ENCODE measurements at places on chromosomes 7 and 10.
A peak's percentile ranks its signal among the peaks of the same experiment; 100 is the strongest.

- DNase-seq: no peak
Measured at GRCh38 chr7:50496569-50496968, 46.4 kb upstream of the FIGNL1 start.

GRCh38 chr7:23369695-23370404 lies 70.7 kb downstream of the MALSU1 start:
- DNase-seq: no peak

- DNase-seq: no peak
Measured at GRCh38 chr7:149719050-149719899, 54.1 kb downstream of the ZNF467 start.

DNA sequence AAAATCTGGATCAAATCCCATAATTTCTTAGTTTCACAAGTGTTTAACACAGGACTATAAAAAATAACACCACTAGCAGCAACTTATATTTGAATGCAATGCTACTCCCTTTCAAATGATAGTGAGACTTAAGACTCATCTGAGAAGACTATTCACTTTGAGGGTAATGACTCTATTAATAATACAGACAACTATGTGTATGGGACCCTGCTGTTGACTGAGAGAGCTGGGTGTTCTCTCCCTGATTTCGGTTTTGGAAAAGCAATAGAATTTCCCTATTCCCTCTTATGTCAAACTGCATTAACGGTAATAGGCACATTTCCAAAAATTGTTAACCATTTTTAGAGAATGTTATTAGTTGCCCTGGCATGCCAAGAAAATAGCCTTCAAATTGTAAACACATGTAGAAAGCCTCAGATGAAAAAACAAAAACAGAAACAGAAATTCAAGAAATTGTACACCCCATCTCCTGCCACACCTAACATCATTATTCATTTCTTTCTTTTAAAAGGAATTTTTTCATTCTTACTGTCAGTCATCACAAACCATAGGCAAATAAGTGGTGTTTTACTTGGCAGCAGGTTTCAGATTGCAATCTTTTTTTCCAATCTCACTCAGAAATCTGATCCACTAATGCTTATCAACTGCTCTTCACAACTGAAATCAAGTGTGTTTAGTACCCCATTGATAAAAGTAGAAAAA lies 153.7 kb downstream of the TFPI2 start:
- no peak for DNase-seq

GRCh38 chr10:130169136-130169859 lies 33.1 kb downstream of the GLRX3 start:
- DNase-seq: no peak

- DNase-seq: no peak
Measured at GRCh38 chr10:11616021-11616420, 4.6 kb upstream of the USP6NL start.

DNA sequence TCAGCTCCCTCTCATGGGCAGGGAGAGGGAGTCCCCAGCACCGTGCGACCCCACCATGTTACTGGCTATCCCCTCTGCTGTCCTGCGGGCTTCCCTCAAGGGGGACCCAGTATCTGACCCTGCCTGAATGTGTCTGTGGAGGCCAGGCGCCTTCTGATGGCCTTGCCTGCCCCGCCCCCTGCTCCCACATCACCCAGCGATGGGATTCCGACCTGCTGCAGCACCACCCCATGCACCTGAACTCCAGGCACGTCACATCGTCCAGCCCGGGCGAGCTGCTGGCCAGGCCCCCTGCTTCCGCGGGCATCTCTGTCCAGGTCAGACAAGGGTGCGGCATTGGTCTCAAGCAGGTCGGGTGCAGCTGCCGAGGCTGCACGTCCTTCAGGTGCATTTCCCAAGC lies 19.0 kb downstream of the LRRC27 start:
- DNase-seq: no peak

GRCh38 chr10:98033515-98033914 lies 3.1 kb upstream of the CRTAC1 start:
- DNase-seq: no peak

DNA sequence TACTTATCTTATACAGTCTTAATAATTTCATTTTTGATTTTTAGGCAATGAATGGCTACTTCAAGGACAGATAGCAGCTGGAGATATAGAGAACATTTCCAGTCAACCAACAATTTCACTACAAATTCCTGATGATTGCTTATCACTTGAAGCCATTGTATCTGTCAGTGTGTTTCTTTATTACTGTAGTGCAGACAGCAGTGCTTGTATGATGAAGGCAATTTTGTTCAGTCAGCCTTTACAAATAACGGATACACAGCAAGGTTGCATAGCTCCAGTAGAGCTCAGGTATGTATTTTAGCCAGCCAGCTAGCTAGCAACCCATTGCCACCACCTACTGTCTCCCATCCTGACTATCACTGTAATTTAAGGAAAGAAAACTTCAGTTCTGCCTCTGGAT lies 53.8 kb downstream of the NHLRC2 start:
- DNase-seq: no peak

DNA sequence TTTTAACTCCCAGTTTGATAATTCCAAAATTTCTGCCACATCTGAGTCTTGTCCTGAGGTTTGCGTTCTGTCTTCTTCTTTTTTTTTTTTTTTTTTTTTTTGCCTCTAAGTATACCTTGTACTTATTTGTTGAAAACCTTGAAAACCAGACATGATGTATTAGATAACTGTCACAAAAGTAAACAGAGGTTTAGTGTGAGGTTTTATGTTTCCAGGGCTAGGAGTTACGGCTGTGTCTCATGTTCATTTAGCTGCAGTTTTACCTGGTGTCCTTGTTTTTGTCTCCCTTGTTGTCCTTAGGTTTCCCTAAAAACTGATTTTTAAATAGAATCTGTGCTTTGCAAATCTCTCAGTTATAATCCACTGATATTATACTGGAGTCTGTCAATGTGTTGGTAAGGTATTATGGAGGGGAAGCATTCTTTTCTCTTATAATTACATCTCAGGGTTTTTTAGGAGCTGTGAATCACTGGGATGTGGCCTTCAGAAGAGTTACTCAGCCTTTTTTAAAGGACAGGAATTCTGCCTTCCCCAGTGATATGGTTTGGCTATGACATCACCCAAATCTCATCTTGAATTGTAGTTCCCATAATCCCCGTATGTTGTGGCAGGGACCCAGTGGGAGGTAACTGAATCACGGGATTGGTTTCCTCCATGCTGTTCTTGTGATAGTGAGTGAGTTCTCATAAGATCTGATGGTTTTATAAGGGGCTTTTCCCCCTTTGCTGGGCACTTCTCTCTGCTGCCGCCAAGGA lies 95.0 kb downstream of the CDCA7L start:
- no peak for DNase-seq

DNA sequence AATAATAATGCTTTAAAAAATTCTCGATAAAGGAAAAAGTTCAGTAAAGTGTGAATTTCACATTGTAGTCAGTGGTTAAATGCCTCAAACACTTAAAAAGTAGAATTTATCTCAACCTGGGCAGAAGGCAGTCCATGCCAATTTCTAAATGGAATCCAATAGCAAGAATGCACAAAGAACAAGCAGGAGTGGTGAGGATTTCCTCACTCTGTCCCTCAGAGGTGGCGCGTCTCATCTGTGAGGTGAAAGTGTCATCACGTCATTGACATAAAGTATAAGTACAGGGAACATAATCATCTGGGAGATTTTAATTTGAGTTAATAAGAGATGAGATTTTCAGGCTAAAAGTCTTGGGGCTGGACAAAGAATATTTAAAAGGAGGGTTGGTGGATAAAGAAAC lies 10.0 kb upstream of the PRKCQ start:
- no peak for DNase-seq

DNA sequence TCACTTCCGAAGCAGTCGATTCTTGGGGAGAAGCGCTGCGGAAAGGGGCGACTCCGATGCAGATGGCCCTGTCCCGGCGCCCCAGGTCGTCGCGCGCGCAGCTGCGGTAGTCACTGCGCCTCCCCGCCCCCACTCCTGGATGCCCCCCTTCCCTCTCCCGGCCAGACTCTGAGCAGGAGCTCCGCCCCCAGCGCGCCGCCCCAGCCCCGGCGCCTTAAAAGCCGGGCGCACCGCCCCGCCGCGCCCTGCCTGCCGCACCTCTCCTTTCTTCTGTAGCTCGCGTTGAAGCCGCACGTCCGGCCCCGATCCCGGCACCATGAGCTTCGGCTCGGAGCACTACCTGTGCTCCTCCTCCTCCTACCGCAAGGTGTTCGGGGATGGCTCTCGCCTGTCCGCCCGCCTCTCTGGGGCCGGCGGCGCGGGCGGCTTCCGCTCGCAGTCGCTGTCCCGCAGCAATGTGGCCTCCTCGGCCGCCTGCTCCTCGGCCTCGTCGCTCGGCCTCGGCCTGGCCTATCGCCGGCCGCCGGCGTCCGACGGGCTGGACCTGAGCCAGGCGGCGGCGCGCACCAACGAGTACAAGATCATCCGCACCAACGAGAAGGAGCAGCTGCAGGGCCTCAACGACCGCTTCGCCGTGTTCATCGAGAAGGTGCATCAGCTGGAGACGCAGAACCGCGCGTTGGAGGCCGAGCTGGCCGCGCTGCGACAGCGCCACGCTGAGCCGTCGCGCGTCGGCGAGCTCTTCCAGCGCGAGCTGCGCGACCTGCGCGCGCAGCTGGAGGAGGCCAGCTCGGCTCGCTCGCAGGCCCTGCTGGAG lies at the start of gene INA:
Gene INA, plus strand, starts transcription at position 243 of the 817 bp plus-strand sequence. Its CDS starts 74 bp downstream, at position 317.
- peak; percentile 5 for DNase-seq

GRCh38 chr7:94222516-94222915 lies 172.2 kb upstream of the COL1A2 start:
- no peak for DNase-seq

DNA sequence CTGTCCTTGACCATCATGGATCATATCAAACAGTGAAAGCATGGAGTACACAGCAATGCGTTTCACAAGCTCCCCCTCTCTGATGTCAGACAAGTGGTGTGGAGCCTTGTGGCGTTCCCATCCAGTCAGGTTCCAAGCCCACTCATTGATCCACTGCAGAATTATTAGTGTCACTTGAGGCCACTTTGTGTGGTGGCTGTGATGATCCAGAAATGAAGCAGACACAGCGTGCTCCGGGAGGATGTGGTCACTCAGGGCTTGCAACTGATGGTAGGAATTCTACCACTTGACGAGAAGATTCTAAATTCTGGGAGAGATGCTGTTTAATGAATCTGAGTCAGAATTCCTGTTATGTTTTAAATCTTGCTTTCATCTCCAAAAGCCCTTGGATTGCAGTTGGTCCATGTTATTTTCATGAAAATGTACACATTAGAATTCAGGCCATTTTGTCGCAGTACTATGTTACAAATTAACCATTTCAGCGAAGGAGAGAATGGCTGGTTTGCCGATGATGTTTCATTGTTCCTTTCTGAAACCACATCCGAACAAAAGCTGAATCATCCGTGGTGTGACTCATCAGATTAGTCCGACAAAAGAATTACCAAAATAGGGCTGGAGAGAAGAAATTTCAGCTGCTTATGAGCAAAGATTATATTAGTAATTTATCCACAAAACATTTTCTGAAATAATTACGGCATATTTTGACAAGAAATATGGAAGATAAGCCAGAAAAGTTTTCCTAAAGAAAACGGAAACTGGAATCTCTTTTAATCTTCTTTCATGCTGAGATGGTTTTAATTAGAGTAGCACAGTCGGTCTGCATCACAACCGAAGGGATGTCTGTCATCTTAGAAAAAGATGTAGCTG lies 48.1 kb downstream of the INSYN2A start:
- no peak for DNase-seq

DNA sequence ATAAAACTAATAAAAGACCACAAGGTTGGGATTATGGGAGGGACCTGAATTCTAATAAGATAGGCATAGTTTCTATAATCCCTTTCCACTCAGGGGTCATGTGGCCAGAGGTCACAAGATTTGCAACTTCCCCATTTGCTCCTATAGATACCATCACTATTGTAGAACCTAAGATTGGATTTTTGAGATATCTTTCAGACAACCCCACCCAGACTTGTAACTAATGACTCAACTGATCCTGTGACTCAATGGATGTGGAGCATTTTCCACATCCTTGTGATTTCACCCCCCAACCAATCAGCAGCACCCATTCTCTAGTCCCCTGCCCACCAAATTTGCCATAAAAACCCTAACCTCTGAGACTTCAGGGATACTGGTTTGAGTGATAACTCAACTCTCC lies 51.9 kb upstream of the PIK3AP1 start:
- no peak for DNase-seq

- no peak for DNase-seq
Measured at GRCh38 chr10:110813743-110814472, 57.8 kb upstream of the PDCD4 start.

DNA sequence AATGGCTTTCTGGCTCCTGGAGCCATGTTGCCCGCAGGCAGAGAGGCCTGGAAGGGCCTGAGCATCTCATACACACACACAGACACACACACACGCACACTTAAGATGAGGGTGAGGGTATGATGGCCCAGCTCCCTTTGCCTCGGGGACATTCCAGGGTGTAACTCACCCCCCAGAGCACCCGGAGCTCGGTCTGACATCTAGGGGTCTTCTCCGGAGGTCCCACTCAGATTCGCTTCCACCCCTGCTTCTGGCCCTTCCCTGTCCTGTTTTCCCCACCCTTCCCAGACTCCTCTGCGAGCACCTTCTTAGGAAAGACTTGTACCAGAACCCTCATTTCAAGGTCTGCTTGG lies 304.4 kb downstream of the GRID1 start:
- no peak for DNase-seq

- no peak for DNase-seq
Measured at GRCh38 chr7:16422917-16423316, 1.6 kb upstream of the CRPPA start.

- DNase-seq: no peak
Measured at GRCh38 chr7:39430441-39430840, 135.8 kb upstream of the YAE1 start.

- no peak for DNase-seq
Measured at GRCh38 chr7:106778656-106779250, 86.3 kb upstream of the PIK3CG start.

DNA sequence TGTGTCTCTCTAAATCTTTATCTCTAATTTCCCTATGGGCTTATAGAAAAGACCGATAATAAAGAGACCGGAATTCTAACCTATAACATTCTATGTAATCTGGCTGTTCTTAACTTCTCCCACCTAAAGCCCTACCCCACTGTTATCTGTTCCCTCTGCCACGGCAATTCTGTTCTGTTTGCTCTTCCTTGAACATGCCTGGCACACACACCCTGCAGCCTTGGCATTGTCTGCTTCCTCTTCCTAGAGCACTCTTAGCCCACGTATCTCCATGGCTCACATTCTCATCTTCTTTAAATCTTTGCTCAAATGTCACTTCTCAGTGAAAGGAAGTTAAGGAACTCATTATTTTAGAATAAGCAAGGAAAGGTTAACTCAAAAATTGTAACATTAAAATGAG lies 309.2 kb downstream of the GPR158 start:
- no peak for DNase-seq
